Fibroblast of skin of back (primary cell): ENCODE measurements at places on chromosomes 11 and 22.
A peak's percentile ranks its signal among the peaks of the same experiment; 100 is the strongest.

DNA sequence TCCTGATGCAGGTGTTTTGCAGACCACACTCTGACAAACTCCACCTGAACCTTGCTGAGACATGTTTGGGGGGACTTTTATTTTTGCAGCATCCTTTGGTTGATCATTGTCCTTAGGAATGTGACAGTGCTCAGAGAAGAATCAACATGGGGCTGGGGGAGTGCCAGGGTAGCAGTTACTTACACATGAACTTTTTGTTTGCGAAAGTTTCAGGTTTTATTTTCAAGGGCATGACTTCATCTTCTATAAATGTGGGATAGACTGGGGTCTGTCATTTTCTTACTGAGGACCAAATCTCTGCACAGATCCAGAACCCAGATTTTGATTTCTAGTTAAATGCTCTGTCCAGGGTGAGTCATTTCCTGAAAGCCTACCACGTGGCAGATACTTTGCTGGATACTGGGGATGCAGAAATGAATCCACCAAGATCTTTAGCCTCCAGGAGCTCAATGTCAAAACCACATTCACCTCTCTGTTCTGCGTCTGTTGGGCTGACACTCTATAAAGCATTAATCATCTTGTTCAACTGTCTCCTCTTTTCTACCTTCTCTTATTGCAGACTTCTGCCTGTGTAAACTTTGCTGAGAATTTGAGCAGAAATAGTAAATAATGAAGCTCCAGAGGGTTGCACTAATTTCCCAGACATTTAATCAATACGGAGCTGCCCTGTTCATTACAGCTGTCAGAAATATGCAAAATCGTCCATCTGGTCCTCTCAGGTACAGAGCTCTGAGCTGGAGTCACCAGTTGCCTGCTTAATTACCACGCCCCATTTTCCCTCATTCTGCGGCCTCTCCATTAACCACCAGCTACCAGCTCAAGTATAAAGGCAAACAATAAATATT, 387.9 kb downstream of the MIAT start:
- peak; percentile 85 for DNase-seq

- DNase-seq, result no peak
Observed at GRCh38 chr22:19149047-19149883, 827 bp downstream of the GSC2 start.

- no peak for DNase-seq
Observed at GRCh38 chr11:9249252-9249651, 15.9 kb downstream of the DENND5A start.

- no peak for DNase-seq
Observed at GRCh38 chr11:103294516-103294915, 185.3 kb downstream of the DYNC2H1 start.

DNA sequence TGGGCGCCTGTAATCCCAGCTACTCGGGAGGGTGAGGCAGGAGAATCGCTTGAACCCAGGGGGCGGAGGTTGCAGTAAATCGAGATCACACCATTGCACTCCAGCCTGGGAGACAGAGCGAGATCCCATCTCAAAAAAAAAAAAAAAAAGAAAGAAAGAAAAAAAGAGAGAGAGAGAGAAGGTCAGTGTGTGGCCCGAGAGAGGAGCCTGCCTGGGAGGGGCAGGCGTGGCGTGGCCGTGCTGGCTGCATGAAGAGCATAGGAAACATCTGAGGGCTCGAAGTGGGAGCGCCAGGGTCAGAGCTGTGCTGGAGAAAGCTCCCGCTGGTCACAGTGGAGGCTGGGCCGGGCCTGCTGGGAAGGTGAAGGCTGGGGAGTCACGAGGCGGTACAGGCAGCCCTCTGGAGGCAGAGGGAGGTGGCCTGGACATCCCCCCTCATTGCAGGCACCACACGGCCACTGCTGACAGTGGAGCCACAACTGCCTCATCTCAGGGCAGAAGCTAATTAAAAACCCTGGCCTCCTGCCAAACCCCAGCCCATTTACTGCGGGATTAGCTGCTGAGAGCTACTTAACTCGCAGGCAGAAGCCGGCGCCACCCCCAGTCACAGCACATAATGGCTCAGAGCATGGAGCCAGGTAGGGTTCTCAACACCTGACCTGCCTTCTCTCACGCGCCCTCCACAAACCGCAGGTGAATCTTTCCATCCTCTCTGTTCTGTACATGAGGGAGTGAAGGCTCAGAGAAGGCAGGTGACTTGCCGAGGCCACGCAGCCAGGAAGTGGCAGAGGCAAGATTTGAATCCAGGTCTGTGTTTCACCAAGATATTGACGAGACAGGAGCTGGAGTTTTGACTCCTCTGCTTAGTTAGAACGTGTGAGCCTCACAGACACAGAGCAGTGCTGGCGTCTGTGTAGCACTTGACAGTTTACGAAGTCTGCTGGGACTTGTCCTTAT, 32.6 kb downstream of the NFAM1 start:
- no peak for DNase-seq

DNA sequence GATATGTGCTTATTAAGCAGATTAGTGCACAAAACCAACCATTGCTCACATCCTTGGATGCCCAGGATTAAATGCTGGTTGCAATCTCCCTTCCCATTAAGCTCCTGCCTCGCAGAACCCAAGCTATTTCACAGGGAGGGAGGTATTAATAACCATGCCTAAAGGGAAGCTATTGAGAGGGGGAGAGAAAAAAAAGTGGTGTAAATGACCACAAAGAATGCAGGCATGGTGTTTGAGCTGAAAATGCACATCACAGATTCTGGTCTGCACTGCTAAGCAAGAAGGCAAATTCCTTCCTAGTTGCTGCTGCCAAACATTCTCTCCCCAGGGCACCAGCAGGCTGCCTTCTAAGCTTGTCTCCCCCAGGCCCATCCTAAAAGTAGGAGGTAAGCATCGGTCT, 92.0 kb upstream of the ISX start:
- peak; percentile 4 for DNase-seq

GRCh38 chr22:27107386-27107785, 450.0 kb downstream of the MIAT start:
- no peak for DNase-seq

GRCh38 chr11:62804310-62805075, 747 bp downstream of the NXF1 start:
- DNase-seq, result peak; percentile 24

DNA sequence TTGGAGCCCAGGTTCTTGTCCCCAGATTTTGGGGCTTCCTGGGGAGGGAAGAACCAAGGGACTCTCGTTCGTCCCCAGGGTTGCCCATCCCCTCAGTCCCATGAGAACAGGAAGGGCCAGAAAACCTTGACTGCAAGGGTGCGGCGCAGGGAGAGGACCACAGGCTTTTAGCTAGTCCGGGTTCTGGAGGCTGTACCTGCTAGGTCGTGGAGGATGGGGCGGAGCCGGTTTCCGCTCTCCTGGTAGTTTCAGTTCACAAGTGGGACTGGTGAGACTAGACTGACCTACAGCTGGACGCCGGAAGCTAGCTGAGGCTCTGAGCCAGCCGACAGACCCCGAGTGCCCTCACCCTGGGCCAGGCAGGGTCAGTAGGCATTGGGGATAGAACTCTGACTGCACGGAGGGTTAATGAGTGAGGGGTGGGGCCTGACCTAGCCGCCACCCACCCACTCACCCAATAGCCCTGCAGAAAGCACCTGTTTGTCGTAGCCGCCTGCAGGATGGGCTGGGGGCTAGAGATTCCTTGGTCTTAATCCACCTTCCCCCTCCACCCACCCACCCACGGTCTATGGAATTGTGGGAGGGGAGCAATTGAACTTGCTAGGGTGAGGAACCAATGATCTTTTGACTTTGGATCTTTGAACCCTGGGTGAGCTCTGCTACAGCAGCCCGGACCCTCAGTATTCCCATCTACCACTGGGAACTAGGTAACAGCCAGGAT, 1.5 kb downstream of the MAFF start:
- no peak for DNase-seq

- peak; percentile 11 for DNase-seq
Observed at GRCh38 chr11:95832763-95833162, 42.5 kb downstream of the CEP57 start.

DNA sequence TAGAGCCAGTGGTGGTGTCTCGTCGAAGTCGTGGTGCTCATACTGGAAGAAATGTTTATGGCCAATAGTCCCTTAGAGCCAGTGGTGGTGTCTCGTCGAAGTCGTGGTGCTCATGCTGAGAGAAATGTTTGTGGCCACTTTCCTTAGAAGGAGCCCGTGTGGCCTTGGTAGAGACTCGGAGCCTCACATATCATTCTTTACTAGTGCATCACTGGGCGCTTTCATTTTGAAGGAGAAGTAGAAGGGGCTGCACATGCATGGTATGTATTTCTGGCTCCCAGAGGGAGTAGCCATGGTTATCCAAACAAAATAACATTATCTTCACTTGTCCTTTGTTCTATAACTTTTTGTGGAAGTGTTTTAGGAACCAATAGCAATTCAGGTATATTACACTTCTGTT, 69.5 kb downstream of the JAM3 start:
- peak; percentile 74 for DNase-seq

DNA sequence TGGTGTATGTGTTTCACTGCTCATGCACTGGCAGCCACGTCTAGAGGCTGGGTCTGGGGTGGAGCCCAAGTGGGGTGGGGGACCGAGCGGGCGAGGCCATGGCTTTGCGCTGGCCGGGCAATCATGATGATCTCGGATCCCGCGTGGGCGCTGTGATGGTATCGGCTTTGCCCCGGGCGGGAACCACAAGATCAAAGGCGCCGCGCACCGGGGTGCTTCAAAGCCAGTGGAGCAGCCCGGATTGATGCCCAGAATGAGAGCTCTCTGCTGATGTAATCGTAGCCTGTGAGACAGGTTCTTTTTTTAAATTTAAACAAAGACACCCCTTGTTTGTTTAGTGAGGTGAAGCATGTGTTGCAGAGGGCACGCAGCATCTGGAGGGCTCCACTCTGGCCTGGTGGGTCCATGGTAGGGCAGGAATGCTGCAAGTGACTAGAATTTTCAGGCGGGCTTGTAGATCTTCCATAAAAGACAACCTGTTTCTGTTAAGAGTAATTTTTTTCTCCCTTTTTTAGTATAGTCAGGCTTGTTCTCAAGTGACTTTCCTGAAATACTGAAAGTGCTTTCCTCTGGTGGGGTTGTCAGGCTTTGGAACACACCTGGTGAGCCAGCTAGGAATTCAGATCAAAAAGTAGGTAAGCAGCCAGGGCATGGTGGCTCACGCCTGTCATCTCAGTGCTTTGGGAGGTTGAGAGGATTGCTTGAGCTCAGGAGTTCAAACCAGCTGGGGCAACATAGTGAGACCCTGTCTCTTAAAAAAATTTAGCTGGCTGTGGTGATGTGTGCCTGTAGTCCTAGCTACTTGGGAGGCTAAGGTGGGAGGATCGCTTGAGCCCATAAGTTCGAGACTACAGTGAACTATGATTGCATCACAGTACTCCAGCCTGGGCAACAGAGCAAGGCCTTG, 40.7 kb downstream of the ZNRF3 start:
- DNase-seq, result no peak

GRCh38 chr11:12438291-12438690, 60.9 kb downstream of the PARVA start:
- DNase-seq, result no peak

DNA sequence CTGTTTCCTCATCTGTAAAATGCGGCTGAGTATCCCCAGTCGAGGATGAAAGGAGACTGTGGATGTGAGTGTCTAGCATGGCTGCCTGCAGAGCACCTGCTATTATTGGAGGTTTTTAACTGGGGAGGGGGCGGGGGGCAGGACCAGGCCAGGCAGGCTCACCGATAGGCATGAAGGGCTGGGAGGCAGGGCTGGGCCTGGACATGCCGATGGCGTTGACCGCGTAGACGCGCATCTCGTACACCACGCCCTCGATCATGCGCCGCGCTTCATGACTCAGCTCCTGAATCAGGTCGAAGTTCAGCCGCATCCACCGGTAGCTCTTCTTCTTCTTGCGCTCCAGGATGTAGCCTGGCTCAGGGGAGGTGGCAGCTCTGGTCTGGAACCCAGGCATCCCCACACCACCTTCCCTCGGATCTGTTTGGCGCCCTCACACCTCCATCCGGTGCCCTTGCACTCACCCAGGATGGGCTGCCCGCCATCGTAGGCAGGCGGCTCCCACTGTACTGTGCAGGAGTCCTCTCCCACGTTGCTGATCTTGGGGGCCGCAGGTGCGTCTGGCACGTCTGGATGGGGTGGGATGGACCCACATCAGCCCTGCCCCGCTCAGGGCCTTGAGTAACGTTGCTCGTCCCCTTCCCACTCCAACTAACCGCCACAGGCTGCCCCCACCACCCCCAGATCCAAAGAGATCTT, 15.1 kb downstream of the MYBPC3 start:
- no peak for DNase-seq

DNA sequence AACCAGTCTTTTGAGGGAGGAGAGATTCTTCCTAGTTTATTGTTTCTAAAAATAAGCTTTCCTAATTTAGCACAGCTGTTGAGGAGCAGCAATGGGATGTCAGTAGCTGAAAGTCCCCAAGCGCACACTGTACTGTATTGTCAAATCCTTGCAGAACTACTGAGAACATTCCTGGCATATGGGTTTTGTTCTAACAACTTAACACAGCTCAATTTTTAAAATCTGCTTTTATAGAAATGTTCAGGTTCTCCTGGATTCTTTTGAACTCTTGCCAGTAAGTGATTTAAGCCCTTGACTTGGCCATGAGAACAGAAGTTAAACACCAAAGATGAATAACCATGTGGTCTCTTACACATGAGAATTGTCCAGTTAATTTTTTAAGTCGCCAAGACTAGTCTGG, 218.6 kb downstream of the FAT3 start:
- DNase-seq, result peak; percentile 27

GRCh38 chr22:44263547-44263946, 49.2 kb downstream of the SHISAL1 start:
- DNase-seq, result no peak

DNA sequence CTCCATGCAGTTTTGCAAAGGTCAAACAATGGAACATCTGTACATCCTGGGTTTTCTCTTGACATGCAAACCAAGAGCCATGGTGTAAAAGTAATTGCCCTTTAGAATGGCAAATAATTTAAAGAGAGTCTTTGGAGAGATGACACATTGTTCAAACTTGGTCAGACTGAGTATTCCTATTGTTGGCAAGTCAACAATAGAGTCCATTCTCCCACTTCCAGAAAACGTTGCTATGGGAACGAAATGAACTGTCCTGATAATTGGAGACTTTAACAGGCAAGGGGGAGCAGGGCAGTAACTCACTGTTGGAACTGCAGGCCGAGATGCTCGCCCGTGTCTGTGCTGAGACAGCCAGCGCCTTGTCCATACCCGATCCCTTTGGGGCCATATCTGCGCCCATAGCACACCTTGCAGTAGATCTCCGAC, 13.9 kb downstream of the CSRP3 start:
- DNase-seq, result no peak

- peak; percentile 87 for DNase-seq
Observed at GRCh38 chr11:111585371-111585770, 16.9 kb upstream of the SIK2 start.

- no peak for DNase-seq
Observed at GRCh38 chr11:109303342-109303741, 118.6 kb upstream of the C11orf87 start.

DNA sequence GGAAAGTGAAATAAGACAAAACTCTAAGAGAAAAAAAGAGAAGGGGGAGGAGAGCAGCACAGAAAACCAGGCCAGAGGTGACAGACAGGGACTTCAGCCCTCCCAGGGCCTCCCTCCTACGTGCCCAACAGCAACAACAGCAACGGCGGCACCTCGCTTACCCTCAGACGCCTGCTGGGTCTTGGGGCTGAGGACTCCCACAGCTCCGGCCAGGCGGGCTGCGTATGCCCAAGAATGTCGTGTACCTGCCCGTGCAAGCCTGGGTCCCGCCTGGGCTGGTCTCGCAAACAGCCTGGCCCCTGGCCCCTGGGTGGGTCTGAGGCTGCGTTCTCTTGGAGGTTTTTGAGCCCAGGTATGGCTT, 30.5 kb downstream of the ARAP1 start:
- DNase-seq, result peak; percentile 40
